ENCODE measurements at places on chromosomes 1 and 21.

GRCh38 chr1:110912784-110913183, 39.8 kb downstream of the CD53 start:
- no peak for DNase-seq

- no peak for DNase-seq
Observed at GRCh38 chr1:230495891-230496385, 69.8 kb upstream of the PGBD5 start.

DNA sequence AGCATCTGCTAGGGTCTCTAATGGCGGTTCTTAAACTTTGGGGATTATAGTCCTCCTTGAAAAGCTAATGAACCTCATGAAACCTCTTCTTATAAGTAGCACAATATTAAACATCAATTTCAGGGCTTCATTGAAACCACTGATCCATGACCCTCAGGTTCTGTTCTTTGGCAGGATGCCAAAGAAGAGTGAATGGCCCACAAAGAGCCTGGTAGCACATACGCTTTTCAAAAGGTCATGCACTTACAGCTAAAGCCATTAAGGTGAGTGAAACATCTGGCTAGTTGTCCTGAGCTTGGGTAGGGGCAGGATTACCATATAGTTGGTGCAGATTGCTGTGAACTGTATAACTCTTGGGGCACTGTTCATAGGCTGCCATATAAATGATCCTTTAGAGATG, 42.3 kb downstream of the MDM4 start:
- DNase-seq = no peak

GRCh38 chr1:70767377-70767776, 280.2 kb downstream of the PTGER3 start:
- no peak for DNase-seq

DNA sequence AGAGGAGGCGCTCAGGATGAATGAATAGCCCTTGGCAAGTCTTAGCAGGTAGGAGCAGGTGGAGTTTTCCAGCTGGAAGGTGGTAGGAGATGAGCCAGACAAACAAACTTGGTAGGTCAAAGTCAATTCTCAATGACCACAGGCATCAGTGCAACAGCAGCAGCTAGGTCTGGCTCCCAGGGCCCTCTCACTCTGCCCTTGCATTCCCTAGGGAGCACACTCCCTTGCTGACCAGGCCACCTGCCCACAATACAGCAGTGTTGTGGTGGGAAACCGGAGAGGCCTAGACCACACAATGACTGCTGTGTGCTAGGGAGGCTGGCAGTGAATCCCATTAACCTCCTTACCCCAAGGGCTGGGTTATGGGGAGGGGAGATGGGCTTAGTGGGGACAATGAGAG, 13.0 kb upstream of the PAQR6 start:
- no peak for DNase-seq

- no peak for DNase-seq
Observed at GRCh38 chr1:90925928-90926869, 95.6 kb downstream of the ZNF644 start.

DNA sequence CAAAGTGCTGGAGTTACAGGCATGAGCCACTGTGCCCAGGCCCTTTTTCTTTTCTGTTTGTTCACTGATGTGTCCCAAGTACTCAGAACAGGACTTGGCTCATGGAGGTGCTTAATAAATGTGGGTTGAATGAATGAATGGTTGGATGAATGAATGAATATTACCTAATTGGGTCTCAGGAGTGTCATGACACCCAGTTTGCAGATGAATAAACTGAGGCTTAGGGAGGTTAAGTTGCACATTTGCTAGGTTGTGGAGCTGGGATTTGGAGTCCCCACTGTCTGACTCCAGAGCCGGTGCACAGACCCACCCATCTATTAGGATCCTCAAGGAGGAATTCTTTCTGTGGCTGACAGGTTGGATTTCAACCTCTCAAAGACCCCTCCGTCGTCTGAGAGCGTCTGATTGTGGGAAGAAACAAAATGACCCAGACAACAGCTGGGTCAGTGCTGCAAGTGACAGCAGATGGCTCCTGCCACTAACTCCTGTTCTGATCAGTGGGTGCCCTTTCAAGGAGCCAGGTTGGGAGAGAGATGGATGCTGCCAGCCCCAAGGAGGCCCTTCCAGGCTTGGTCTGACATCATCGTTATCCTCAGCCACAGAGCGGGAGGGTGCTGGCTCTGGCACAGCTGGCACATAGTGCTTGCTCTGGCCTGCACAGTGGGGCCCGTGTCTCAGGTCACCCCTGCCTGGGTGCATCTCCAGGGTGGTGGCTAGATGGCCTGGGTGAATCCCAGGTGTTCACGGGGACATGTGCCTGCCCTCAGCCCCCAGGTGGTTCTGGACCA, 24.2 kb downstream of the ARHGEF10L start:
- DNase-seq = peak; percentile 11

GRCh38 chr1:112727716-112728115, 12.6 kb upstream of the PPM1J start:
- DNase-seq = no peak

- DNase-seq = no peak
Observed at GRCh38 chr1:38789498-38790169, 69.9 kb downstream of the RRAGC start.

GRCh38 chr1:50066806-50067205, 41.9 kb upstream of the ELAVL4 start:
- no peak for DNase-seq

GRCh38 chr1:192535916-192536664, 39.5 kb upstream of the RGS1 start:
- DNase-seq = no peak

DNA sequence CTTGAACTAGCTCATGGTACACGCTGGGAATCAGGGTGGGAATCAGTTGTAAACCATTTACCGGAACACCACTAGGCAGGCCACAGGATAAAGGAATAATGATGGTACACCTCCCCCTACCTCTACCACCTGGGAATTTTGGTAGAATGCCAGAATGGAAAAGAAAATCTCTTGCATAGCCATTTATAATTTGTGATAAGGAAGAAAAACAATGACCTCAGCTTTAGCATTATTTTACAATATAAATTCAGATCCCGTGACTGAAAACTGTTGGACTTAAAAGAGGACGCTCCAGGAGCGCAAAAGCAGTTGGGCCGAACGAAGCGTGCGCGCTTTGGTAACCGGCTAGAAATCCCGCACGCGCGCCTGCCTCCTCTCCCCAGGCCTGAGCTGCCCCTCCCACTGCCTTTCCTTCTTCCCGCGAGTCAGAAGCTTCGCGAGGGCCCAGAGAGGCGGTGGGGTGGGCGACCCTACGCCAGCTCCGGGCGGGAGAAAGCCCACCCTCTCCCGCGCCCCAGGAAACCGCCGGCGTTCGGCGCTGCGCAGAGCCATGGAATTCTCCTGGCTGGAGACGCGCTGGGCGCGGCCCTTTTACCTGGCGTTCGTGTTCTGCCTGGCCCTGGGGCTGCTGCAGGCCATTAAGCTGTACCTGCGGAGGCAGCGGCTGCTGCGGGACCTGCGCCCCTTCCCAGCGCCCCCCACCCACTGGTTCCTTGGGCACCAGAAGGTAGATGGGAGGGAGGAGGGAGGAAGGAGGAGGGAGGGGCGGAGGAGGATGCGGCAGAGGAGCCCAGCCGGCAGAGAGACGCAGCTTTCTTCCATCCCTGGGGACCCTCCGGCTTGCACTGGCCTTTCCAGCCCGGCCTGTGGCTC, at the start of gene CYP4X1:
Gene CYP4X1 (plus strand): TSS at position 402 of the 873 bp plus-strand sequence. CDS start 149 bp downstream, at position 551.
- DNase-seq = no peak

GRCh38 chr21:27513016-27513415, 546.1 kb upstream of the ADAMTS5 start:
- no peak for DNase-seq

GRCh38 chr1:157043685-157044084, 1.9 kb downstream of the ARHGEF11 start:
- peak; percentile 2 for DNase-seq

- no peak for DNase-seq
Observed at GRCh38 chr1:33473900-33474299, 1.5 kb downstream of the ZSCAN20 start.

DNA sequence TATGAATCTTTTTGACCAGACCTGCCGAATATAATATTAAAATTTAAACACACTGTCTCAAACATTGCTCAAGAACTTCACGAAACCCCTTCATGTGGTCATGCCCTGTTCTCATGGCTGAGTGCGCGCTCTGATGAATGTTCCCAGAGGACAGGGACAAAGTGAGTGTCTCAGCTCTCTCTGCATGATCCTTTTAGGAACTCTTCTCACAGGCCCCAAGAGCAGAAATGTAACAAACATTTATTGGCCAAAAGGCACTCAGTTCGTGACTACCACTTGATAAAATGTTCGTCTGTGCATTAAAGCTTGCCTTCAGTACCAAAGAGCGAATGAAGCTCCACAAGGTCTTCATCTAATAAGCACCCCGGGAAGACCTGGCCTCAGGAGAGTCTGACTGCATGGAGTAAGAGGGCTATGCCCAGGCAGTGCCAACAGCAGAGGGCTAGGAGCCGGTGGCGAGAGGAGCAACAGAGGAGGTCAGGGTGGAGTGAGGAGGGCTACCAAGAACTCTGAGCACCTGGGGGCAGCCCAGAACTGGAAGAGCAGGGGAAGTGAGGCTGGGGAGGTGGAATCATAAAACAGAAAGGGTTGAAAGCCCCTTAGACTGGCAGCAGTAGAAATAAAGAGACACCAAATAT, 171.1 kb downstream of the RHOU start:
- DNase-seq = no peak

GRCh38 chr1:97192872-97193572, 471.4 kb downstream of the PTBP2 start:
- no peak for DNase-seq

DNA sequence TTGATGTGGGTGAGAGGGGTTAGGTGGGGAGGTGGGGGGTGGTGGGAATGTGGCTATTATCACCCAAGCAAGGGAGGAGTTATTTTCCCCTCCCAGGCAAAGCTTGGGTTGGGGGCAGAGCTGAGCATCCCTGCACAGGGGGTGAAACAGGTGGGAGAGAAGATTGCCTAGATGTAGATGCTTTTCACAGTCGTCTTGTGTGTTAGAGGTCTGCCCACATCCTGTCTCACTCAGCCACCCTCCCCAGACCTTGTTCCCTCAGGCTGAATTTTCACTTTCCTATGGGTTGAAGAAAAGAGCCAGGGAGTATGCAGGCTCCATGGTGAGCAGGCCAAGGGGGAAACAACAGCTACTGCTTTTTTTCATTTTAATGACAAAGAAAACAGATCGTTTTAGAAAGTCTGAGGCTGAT, 223.5 kb downstream of the KIF26B start:
- no peak for DNase-seq

- peak; percentile 27 for DNase-seq
Observed at GRCh38 chr1:41101950-41102607, 80.6 kb upstream of the SLFNL1 start.

DNA sequence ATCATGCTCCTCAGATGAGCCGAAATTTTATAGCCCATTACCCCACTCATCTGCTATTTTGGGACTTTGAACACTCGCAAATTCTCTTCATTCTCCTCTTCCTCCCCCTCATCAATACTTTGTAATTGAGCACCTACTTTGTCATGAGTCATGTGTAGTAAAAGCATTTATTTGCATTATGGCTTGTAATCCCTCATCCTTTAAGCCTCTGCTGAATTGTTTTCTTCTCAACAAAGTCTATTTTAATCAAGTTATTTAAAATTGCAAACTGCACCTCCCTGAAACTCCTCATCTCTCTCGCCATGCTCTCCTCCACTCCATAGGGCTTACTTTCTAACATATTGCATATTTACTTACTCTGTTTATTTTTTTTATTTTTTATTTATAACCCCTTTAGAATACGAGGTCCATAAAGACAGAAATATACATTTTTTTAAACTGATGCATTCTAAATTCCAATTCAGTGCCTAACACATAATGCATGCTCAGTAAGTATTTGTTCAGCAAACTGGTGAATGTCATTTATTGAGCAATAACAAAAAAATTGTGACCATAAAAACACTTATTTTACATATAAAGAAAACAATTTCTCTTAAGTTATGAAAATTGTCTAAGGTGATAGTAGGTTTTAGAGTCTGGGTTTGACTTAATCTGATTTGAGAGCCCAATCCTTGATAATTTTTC, 161.7 kb downstream of the FASLG start:
- DNase-seq = no peak

- no peak for DNase-seq
Observed at GRCh38 chr1:47681735-47682134, 243.9 kb downstream of the FOXD2 start.

DNA sequence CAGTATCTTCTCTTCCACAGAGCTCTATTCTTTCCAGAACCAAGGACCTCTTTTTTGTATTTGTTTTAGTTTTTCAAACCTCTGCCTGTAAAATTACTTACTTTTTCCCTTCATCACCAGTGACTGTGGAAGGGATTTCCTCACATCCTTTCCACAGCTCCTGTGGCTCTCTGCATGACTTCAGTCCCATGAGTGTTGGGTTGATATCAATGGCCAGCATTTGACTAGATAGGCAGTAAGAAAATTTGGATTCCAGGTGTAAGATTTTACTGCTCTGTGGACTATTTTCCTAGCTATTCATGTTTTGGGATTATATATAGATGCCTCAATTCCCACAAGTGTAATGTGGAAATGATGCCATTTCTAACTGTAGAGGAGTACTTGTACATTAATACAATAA, 171.5 kb upstream of the PTBP2 start:
- no peak for DNase-seq

DNA sequence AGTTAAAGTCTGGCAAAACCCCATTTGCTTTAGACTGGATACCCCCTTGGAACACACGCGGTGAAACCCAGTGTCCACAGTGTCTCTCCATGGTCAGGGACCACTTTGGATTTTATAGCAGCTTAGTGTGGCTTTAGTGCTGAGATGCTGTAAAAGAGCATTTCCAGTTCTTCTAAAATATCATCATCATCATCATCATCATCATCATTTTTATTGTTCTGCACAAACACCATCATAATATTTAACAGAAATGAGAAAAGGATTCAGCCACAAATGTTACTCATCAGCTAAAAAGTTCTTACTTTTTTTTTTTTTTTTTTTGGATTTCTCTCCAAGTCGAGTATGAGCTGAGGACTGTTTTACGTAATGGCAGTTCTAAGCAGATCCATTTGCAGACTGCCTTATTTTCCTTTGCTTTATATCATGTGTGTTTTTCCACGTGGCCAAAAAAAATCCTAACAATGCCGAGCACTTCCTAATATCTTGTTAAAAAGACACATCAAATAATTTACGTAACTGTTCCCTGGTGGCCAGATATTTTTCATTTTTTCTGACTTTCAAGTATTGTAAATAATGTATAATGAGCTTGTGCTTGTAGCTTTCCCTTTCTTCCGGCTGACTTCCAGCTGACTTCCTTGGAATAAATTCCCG, 62.8 kb downstream of the EVA1C start:
- DNase-seq = no peak

- no peak for DNase-seq
Observed at GRCh38 chr1:154735061-154735803, 127.2 kb upstream of the ADAR start.

All from hippocampal formation (tissue), 2 donors.